ENCODE measurements at places on chromosomes 3 and 15.
A peak's percentile ranks its signal among the peaks of the same experiment; 100 is the strongest.

GRCh38 chr3:148789906-148790305 lies 37.7 kb upstream of the CPB1 start:
- no peak for DNase-seq

- DNase-seq = peak; percentile 56
Measured at GRCh38 chr3:108602249-108602934, 12.9 kb downstream of the DZIP3 start.

GRCh38 chr3:190840146-190840545 lies 22.3 kb downstream of the GMNC start:
- no peak for DNase-seq

GRCh38 chr15:57586661-57587424 lies 4.9 kb upstream of the MYZAP start:
- DNase-seq = no peak

- DNase-seq = no peak
Measured at GRCh38 chr3:139715166-139715565, 37.4 kb upstream of the NMNAT3 start.

- DNase-seq = no peak
Measured at GRCh38 chr3:7607676-7608075, 746.8 kb downstream of the GRM7 start.

DNA sequence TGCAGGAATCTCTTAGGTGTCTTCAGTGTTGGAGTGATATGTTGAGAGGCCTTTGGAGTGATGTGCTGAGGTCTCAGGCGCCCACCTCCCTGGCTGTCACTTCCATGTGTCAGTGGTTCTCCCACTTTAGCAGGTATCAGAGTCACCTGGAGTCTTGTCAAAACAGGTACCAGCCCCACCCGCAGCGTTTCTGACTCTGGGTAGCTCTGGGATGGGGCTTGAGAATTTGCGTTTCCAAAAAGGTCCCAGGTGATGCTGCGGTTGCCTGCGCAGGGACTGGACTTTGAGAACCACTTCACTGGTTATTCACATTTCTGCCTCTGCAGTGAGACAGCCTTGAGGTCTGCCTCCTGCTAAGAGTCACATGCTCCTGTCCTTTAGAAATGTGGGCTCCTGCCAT lies 15.5 kb downstream of the UMPS start:
- DNase-seq = no peak

- DNase-seq = no peak
Measured at GRCh38 chr3:195172039-195172684, 98.8 kb downstream of the XXYLT1 start.

GRCh38 chr3:185701611-185702261 lies 115.6 kb downstream of the SENP2 start:
- no peak for DNase-seq

- DNase-seq = no peak
Measured at GRCh38 chr15:101654171-101654570, 2.0 kb upstream of the TM2D3 start.

GRCh38 chr3:69304396-69304795 lies 81.5 kb downstream of the FRMD4B start:
- no peak for DNase-seq

GRCh38 chr3:150331978-150332568 lies 76.0 kb upstream of the TSC22D2 start:
- no peak for DNase-seq

DNA sequence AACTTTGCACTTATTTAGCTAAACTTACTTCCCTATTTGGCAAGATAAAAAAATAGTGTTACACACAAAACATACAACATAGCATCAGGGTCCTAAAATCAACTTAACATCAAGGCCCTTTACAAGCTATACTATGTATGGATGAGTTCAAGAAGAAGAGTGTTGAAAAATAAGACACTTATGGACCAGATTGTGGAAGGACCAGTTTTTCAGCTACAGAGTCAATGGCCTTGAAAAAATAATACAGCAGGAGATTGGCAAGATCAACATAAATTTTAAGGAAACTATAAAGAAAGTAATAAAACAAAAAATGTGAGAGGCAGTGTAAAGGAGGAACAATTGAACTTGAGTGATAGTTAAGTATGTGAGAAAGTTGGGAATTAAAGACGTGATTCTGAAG lies 66.3 kb upstream of the BBX start:
- DNase-seq = no peak

- no peak for DNase-seq
Measured at GRCh38 chr15:33852094-33852493, 116.2 kb upstream of the CHRM5 start.

- DNase-seq = no peak
Measured at GRCh38 chr3:66795365-66795764, 202.7 kb upstream of the KBTBD8 start.

DNA sequence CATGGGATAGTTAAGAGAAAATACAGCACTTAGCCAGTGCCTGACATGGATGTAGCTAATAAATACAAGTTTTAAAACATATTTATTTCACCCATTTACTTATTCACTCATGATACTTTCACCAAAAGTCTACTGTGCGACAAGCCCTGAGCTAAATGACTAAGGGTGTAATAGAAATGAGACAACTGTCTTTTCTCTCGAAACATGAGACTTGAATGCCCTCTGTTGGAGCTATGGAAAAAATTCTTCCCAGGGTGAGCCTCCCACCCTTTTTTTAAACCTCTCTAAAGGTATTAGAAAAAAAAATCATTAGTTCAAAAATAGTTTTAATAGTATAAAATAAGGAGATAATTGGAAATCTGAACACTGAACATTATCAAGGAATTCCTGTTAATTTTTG lies 24.3 kb upstream of the RPL14 start:
- DNase-seq = no peak

GRCh38 chr3:4720316-4721075 lies 227.3 kb downstream of the ITPR1 start:
- no peak for DNase-seq

- DNase-seq = no peak
Measured at GRCh38 chr15:98555173-98555515, 93.2 kb upstream of the IGF1R start.

GRCh38 chr3:137963463-137963862 lies 46.5 kb upstream of the CLDN18 start:
- no peak for DNase-seq

DNA sequence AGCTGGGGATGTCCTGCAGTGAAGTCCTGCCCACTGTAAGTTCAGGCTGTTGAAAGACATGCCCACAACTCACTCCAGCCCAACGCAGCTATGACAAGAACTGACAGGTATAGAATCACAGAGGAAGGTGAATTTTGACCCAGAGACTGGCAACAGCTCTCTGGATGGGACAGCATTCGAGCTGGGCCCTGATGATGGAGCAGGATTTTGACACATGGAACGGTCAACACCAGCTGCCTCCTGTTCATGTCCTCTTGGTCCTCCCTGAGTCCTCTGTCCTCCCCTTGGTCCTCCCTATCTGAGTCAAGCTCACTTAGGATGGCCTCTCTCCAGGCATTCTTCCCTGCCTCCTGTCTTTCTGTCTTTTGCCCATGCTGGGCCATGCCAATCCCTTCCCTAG lies 15.2 kb upstream of the ACAN start:
- DNase-seq = no peak

DNA sequence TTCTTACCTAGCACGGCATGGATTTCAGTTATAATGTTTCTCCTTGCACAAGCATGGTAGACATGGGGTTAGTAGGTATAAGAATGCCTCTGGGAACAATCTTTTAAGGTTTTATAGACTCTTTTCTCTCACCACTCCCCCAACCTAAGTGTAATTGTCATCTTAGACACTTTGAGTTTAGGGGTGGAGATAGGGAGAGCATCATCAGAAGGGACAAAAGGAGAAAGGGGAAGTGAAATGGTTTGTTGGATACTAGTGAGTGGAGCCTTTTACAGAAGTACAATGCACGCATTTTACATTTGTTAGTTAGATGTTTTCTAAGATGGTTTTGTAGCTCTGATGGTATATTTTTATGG lies 189.2 kb downstream of the TP63 start:
- DNase-seq = no peak
